DND-41 (cell line): ENCODE measurements at places on chromosomes 1 and 21.

DNA sequence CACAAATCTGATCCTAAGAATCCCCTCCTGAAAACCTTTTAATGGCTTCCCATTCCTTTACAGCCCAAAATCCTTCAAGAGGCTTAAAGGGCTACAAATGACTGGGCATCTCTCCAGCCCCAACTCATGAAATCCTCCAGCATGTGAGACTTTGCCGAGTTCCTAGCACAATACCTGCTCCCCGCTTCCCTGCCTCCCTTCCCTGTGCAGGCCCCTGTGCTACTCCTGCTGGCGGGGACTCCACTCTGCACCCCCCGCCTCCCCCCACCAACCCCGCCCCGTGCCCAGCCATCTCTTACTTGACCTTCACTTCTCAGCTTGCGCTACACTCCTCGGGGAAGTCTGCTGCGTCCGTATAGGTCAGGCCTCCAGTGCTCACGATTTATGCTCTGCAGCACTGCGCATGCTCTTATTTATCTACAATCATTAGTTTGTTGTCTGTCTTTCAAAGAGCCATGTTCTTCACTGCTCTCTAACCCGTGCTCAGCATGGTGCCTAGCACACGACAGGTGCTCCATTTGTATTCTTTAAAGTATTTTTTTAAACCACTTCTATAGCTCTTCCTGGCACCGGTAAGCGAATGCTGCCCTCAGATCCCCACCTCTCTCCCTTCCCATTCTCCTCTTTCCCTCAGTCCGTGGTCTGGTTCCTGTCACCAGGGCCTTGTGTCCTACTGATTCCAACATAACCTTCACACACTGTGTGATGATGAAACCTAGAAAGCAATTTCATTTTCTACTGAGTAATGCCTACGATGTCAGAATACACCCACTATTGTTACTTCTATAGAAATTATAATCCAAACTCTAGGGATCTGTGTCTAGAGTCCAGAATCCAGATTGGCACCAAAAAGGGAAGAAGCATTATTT lies 37.5 kb upstream of the PLA2G2C start:
- DNase-seq, result no peak

- no peak for DNase-seq
These were observed 144.1 kb downstream of the CENPF start for GRCh38 chr1:214747050-214747635.

- DNase-seq, result no peak
These were observed 4.9 kb downstream of the SERTAD4 start for GRCh38 chr1:210237479-210237878.

DNA sequence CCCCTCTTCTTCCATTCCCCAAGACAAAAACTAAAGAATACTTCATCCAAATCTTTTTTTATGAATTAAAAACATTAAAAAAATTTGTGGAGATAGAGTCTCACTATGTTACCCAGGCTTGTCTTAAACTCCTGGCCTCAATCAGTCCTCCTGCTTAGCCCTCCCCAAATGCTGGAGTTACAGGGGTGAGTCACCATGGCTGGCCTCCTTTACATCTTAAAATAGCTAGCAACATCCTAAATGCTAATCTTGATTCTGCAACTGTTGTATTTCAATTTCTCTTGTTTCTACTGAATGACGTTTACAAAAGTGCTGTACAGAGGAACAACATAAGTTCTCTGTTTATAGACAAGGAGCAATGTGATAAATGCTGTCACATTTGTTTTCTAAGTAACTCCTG lies 483.5 kb downstream of the ADGRL2 start:
- DNase-seq, result no peak
